ENCODE measurements at places on chromosomes 4 and X. TPM values are rescaled to one million over a fixed set of nuclear protein-coding genes. Genes with fewer than 3 reads are reported as not detected.

- H3K36me3 ChIP-seq: no peaks in the 10 kb centered on the region
- H3K4me3 ChIP-seq: no peak overlapping the region
- no peaks in the 10 kb centered on the region for H3K4me1 ChIP-seq
These were observed 158.4 kb downstream of the RAB28 start for GRCh38 chr4:13325744-13326143.

VCX gene
- not detected for total RNA-seq

DNA sequence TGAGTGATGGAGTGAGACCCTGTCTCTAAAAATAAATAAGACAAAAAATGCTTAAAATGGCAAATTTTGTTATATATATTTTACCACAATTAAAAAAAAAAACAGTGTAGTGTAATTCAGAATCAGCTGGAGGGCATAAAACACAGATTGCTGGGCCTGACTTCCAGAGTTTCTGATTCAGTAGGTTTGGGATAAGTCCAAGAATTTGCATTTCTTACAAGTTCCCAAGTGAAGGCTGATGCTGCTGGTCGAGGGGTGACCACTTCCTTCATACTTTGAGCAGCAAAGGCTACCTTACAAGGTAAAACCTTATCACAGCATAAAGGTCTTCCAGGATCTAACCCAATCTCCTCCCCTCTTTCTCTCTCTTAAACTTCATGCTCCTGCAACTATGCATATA lies 40.7 kb downstream of the KLHL8 start:
- H3K27ac ChIP-seq: no peak overlapping the region
- no peaks in the 10 kb centered on the region for H3K27me3 ChIP-seq
- no peak overlapping the region for H3K4me3 ChIP-seq
- no peak for DNase-seq

F9 gene
- total RNA-seq: not detected

GRCh38 chrX:17590892-17591740 lies 146.2 kb upstream of the SCML1 start:
- H3K27me3 ChIP-seq: no peaks in the 10 kb centered on the region
- H3K4me1 ChIP-seq: peaks cover 4% of the 10 kb centered on the region
- DNase-seq: peak; percentile 67

DNA sequence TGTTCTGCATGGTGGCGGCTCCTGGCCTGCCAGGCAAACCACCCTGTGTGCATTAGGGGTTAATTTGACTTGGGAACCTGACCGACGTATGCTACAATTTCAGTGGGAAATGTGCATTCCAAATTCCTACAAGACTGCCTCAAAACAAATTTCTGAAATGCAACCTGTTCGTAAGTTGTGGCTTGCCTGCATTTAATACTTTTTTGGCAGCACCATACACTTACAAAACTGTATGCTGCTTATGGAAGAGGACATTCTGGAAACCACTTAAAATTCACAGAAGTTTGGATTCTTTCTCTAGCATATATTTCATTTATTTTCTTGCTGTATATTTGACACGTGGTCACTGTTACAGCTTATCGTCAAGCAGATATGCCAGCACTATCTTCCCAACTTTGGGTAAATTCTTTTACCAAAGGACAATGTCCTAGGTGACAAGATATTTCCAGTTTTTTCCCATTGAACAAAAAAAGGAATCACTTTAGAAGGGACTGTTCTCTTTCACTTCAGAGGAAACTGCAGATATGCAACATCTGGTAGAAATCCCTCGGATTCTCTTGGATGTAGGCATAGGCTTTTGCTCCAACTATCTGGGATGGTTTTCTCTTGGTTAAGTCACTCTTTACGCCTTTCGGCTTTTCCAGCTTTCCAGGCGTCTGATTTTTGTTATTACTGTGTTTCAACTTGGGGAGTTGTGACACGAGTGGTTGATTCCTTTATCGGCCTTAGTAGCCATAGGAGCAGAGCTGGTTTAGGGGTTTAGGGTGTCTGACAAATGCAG lies 9.7 kb upstream of the TENM3 start:
- no peaks in the 10 kb centered on the region for H3K27me3 ChIP-seq
- H3K27ac ChIP-seq: no peak overlapping the region
- no peaks in the 10 kb centered on the region for H3K4me1 ChIP-seq
- DNase-seq: no peak
- no peaks in the 10 kb centered on the region for H3K36me3 ChIP-seq

- DNase-seq: no peak
- no peak overlapping the region for H3K4me3 ChIP-seq
- H3K4me1 ChIP-seq: no peaks in the 10 kb centered on the region
- H3K36me3 ChIP-seq: no peaks in the 10 kb centered on the region
- no peak overlapping the region for H3K27ac ChIP-seq
These were observed 57.0 kb upstream of the SLC25A4 start for GRCh38 chr4:185086053-185086452.

GRCh38 chr4:175371091-175371490 lies 441.0 kb downstream of the GPM6A start:
- no peak overlapping the region for H3K27ac ChIP-seq
- no peaks in the 10 kb centered on the region for H3K27me3 ChIP-seq
- no peaks in the 10 kb centered on the region for H3K4me1 ChIP-seq
- H3K4me3 ChIP-seq: no peak overlapping the region
- no peak for DNase-seq

- H3K27me3 ChIP-seq: no peaks in the 10 kb centered on the region
- H3K27ac ChIP-seq: no peak overlapping the region
- H3K4me1 ChIP-seq: no peaks in the 10 kb centered on the region
- H3K4me3 ChIP-seq: no peak overlapping the region
These were observed 6.2 kb upstream of the AFAP1 start for GRCh38 chr4:7945709-7946380.

GRCh38 chr4:89305028-89305427 lies 2.6 kb downstream of the GPRIN3 start:
- H3K27me3 ChIP-seq: no peaks in the 10 kb centered on the region
- no peak overlapping the region for H3K4me3 ChIP-seq
- H3K27ac ChIP-seq: no peak overlapping the region
- H3K4me1 ChIP-seq: no peaks in the 10 kb centered on the region
- no peaks in the 10 kb centered on the region for H3K36me3 ChIP-seq

DNA sequence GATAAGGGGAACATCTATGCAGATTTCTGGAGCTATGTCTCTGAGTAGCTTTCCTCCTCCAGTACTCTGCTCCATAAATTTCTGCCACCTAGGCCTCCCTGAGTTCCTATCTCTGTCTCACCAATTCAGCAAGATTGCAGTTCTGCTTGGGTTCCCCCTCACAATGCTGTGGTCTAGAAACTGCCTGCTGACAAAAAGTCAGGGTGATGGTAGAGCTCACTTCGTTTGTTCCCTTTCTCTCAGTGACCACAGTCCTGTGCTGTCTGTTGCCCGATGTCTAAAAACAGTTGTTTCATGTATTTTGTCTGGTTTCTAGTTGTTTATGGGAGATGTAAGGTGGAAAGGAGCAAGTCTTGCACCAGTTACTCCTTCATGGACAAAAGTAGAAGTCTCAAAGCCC lies 41.1 kb downstream of the AMMECR1 start:
- no peaks in the 10 kb centered on the region for H3K36me3 ChIP-seq
- H3K4me1 ChIP-seq: no peaks in the 10 kb centered on the region
- H3K27ac ChIP-seq: no peak overlapping the region
- no peak for DNase-seq

DNA sequence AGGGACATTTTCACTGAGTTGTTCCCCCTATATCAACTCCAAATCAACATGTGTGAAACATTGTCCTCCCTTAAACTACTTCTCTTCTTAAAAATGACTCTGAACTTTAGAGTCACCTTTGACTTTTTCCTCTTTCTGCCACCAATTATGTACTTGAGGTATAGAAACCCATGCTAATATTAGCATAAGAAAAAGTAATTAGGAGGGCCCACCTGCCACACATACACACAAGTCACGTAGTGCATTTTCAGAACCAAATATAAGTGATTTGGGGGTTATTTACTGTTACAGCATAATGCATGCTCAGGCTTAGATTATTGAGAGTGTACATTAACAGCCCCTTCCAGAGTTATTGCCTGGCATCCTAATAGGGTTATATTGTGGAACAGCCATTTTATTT lies 432.7 kb downstream of the ZIC3 start:
- no peak for DNase-seq
- H3K4me3 ChIP-seq: no peak overlapping the region
- H3K36me3 ChIP-seq: no peaks in the 10 kb centered on the region
- no peaks in the 10 kb centered on the region for H3K4me1 ChIP-seq
- no peak overlapping the region for H3K27ac ChIP-seq

DNA sequence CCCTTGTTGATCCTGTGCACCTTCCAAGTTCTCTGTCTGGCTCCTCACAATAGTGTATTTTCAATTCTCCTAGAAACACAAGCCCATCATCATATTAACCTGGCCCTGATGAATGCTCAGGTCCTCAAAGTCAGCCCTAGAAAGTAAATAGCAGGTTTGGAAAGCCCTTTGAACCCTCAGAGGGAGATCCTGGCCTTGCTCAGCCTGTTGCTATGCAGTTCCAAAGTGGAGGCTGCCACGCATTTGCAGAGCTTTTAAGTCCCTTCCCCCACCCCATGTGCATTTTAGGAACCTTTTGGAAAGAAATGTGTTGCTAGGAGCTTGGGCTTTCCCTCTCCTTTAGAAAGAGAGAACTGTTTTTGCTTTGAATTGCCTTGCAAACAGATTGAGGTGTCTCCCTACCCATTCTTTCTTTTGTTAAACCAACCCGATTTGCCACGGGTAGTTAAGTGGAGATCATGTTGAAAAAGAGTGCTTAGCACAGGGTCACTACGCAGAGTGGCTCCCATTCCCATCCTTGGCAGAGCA lies 12.2 kb downstream of the MAMLD1 start:
- DNase-seq: no peak
- H3K36me3 ChIP-seq: no peaks in the 10 kb centered on the region
- no peaks in the 10 kb centered on the region for H3K27me3 ChIP-seq
- H3K4me1 ChIP-seq: no peaks in the 10 kb centered on the region
- H3K27ac ChIP-seq: no peak overlapping the region

SLC7A11 gene
- total RNA-seq: 1.5 TPM

- DNase-seq: no peak
- H3K27ac ChIP-seq: no peak overlapping the region
- no peaks in the 10 kb centered on the region for H3K27me3 ChIP-seq
- no peaks in the 10 kb centered on the region for H3K36me3 ChIP-seq
- no peaks in the 10 kb centered on the region for H3K4me1 ChIP-seq
These were observed 120.8 kb downstream of the ZNF518B start for GRCh38 chr4:10336471-10336870.

GPR82 gene
- total RNA-seq: 0.29 TPM

GRCh38 chr4:48275686-48276085 lies 6.0 kb upstream of the TEC start:
- no peaks in the 10 kb centered on the region for H3K4me1 ChIP-seq
- no peak for DNase-seq
- H3K27me3 ChIP-seq: no peaks in the 10 kb centered on the region
- H3K27ac ChIP-seq: no peak overlapping the region

MBTPS2 gene
- total RNA-seq: 14.6 TPM

All from aorta (tissue), 5 donors.